ENCODE measurements at places on chromosomes 7 and 10.

GRCh38 chr10:119657725-119658124, 6.5 kb downstream of the BAG3 start:
- DNase-seq: no peak

GRCh38 chr10:127449490-127449889, 99.6 kb upstream of the NPS start:
- no peak for DNase-seq

- no peak for DNase-seq
These were observed 12.6 kb downstream of the SYPL1 start for GRCh38 chr7:106099539-106099938.

DNA sequence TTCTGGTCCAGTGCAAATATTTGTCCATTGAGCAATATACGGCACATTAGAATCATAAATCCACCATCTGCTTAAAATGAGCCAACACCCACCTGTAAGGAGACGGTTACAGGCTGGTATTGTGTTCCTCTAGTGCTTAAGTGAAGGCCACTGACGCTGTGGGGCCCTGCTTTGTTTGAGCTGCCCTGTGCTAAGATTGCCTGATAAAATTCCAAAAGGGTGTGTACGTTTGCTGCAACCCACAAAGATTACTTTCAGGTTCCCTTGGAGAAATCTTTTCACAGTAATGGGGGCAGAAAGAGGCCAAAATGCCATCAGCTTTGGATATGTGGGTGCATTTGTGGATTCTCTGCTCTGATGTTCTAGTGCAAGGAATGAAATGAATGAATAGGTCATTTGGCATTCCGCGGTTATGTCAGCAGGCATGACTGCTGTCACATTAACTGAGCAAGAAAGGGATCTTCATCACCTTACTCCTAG, 34.4 kb downstream of the AGR3 start:
- no peak for DNase-seq

GRCh38 chr10:93199191-93199751, 125.6 kb downstream of the CYP26A1 start:
- peak; percentile 5 for DNase-seq

DNA sequence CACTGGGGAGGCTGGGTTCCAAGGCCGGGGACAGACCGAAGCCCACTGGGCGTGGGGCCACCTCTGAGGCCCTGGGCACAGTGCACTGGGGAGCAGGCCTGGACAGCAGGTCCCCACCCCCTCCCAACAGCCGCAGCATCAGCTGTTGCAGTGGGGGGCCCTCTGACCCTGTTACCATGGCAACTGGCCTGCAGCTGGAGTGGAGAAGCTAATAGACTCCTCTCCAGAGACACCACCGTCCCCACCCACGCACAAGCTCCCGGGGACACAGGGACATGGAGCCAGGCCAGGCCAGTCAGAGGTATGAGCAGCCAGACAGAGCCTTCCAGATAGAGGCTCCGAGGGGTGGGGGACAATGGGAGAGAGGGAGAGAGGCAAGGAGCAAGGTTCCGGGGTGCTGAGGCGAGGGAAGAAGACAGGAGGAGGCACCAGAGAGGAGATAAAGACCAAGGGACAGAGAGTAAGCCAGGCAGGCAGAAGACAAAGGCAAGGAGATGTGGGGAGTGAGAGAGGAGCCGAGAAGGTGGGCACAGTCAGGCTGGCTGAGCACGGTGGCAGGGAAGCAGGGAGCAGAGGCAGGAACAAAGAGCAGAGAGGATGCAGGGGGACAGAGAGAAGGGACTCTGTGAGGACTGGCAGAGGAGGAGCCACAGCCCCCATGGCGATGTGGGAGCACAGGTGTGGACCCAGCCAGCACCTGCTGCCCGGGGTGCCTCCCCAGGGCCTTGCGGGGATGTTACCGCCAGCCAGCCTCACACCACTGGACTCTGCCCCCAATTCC, 6.7 kb downstream of the KCNH2 start:
- DNase-seq: no peak

DNA sequence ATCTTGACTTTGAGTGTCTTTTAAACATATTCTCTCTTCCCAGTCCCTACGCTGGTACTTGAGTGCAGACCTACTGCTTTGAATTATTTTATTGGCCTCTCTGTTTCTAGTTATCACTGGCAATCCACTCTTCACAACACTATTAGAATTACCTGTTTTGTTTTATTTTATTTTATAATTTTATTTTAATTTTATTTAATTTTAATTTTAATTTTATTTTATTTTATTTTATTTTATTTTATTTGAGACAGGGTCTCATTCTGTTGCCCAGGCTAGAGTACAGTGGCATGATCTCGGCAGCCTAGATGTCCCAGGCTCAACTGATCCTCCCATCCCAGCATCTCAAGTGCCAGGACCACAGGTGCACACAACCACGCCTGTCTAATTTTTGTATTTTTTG, 6.8 kb downstream of the STK17A start:
- no peak for DNase-seq

GRCh38 chr7:123798532-123799188, 46.3 kb upstream of the HYAL4 start:
- DNase-seq: no peak

GRCh38 chr10:105104297-105104696, 463.2 kb downstream of the SORCS3 start:
- DNase-seq: no peak

GRCh38 chr10:74081941-74082718, 68.5 kb downstream of the AP3M1 start:
- DNase-seq: no peak

GRCh38 chr7:79610313-79610712, 156.8 kb upstream of the MAGI2 start:
- DNase-seq: no peak

- DNase-seq: no peak
These were observed 194.4 kb upstream of the IMMP2L start for GRCh38 chr7:111756687-111757178.

DNA sequence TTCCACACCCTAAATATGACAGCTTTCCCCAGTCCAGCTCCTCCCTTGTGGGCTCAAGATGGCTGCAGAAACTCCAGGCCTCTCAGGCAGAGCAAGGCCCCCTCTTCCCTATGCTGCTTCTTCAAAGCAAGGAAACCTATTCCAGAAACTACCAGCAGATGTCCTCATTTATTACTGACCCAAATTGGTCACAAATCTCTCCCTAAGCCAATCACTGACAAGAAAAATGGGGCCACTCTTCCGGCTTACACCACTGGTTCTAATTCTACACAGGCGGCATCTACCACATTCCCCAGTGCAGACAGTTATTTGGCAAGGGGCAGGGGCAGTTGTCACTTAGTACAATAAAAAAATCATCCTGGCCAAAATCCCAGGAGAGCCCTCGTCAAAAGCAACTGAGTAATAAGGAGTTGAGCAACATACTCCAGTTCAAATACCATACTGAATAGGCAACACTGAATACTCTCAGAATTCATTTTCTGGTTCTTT, 150.4 kb downstream of the SFMBT2 start:
- DNase-seq: peak; percentile 65

DNA sequence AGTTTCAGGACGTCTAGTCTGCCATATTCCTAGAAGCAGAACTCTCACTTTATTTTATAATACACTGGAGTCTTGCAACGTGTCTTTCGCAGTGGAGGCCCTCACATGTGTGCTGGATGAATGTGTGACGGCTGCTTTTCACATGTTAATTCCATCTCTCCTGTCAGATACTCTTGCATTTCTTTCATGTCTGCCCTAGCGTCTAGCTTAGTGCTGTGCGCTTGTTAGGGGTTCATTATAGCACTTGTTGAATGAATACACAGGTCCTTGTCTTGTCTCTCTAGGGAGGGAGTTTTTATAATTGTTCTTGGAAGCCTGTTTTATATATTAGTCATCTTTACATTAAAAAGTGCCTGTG, 94.4 kb downstream of the MAP3K8 start:
- DNase-seq: no peak

DNA sequence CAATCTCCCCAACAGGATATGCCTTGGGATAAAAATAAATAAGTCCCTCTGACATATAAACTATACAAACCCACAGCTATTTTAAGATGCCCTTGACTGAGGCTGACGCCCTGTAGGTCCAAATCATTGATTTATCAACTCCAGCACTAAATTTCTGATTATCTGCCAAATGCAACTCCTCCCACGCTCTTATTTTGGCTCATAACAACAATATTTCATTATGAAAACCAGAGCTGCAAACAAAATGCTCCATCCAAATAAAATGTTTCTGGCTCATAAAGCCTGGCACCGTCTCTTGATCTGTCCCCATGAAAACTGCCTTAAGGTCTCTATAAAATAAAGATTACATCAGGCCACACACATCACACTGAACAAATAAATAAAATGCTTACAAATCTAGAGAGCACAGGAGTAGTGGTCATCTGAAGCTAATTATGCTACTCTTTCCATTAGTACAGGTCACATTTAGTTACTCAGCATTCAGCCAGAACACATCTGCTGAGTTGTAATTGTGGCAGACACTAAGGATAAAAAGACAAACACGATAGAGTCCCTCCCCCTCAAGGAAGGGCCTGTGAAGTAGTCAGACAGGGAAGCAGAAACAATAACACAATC, 28.8 kb downstream of the CACUL1 start:
- no peak for DNase-seq

- DNase-seq: no peak
These were observed at the start of gene STK31 for GRCh38 chr7:23710000-23710399. Gene STK31, plus strand, starts transcription at chr7:23710219. Its CDS starts 67 bp downstream, at chr7:23710286.

DNA sequence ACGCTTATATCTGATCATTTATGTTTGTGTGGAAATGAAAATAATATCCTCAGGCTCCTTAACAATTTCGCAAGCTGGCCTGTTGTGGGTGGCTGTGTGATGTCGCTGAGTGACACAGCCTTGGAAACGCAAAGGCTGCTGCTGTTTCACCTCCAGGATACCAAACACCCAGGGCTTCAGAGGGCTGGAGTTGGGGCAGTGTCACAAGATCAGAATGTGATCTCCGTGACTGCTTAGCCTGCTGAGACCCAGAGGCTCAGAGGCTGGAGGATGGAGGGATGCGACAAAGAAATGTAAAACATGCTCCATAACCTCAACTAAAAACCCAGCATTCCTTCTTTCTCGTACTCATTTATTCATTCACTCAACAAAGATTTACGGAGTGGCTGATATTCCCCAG, 37.2 kb upstream of the BMPER start:
- DNase-seq: no peak

- DNase-seq: no peak
These were observed 198.6 kb upstream of the LYZL2 start for GRCh38 chr10:30828164-30828563.

DNA sequence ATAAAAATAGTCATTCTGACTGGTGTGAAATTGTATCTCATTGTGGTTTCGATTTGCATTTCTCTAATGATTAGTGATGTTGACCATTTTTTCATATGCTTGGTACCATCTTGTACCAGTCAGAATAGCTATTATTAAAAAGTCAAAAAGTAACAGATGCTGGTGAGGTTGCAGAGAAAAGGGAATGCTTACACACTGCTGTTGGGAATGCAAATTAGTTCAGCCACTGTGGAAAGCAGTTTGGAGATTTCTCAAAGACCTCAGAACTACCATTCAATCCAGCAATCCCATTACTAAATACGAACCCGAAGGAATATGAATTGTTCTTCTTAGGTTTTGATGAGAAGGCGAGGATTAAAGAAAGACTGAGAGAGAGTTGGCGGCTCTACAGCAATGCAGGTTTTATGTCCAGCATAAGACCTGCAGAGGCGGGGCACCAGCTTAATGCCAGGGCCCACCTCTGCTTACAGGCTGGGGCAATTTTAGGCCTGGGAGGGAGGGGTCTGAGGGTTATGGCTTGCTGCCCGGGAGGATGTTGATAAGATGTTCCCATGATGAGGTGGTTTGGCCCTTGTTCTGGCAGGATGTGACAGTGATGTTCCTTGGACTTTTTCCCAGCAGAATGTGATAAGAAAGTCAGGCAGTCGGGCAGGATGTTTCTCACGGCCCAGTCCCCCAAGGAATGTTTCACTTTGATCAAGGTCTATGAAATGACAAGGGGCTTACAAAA, 74.4 kb downstream of the MEST start:
- DNase-seq: no peak

GRCh38 chr10:124008681-124009080, 84.7 kb downstream of the CHST15 start:
- no peak for DNase-seq

- peak; percentile 67 for DNase-seq
These were observed 33.9 kb downstream of the TSPAN14 start for GRCh38 chr10:80487791-80488538.

GRCh38 chr10:12269056-12269455, 73.1 kb downstream of the CDC123 start:
- no peak for DNase-seq

- DNase-seq: no peak
These were observed 31.9 kb upstream of the PWWP2B start for GRCh38 chr10:132365102-132365501.

DNA sequence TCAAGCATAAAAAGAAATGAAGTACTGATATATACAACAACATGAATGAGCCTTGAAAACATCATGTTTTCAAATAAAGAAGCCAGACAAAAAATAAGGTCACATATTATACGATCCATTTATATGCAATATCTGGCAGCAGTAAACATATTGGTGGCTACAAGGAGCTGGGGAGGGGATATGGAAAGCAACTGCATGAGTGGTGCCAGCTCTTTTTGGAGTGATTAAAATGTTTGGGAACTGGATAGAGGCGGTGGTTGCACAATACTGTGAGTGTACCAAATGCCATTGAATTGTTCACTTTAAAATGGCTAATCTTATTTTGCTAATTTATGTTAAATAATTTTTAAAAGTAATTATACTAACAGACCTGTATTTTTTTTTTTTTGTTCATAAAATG, 481.7 kb downstream of the PCDH15 start:
- DNase-seq: no peak

DNA sequence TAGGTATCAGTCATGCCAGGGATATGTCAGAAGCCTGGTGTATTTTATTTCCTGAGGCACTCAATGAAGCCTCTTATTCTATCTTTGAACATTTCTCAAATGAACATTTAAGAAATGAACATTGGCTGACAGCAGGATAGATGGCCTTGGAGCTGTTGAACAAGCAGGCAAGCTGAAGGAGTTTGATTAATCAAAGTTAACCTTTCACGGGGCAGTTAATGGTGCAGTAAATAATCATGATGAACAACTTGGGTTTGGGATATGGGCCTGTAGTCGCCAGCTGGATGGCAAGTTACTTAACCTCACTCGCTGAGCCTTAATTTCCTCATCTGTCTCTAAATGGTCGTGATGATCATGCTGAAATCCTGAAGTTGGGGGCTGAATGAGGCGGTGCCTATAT, 333.0 kb downstream of the SFMBT2 start:
- DNase-seq: no peak

GRCh38 chr7:25619963-25620799, 391.9 kb upstream of the NPVF start:
- peak; percentile 21 for DNase-seq

All from CD4-positive, alpha-beta T cell treated with Interleukin-10 for 1 hour (primary cell).